CD4-positive, alpha-beta memory T cell (primary cell): ENCODE measurements at places on chromosomes 12 and 14. TPM values are rescaled to one million over a fixed set of nuclear protein-coding genes. Genes with fewer than 3 reads are reported as not detected.

DNA sequence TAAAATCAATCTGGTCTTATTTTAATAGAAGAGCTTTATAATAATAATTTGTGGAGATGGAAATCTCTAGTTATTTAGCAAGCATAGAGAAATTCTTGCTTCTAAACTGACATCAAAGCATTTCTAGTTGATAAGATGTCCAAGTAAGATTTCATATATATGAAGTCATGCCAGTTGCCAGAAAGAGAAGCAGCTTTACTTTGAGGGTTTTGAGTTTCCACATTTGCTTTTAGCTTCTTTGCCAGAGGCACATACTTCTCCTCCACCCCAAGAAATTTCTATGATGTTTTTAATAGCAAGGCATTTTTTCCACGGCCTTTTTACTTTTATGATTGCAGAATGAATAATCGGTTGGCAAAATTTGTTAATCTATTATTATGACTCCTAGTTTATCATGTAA, 24.2 kb upstream of the YAF2 start:
- H3K4me3 ChIP-seq, result no peak overlapping the region
- H3K4me1 ChIP-seq, result no peaks in the 10 kb centered on the region
- H3K27me3 ChIP-seq, result no peaks in the 10 kb centered on the region
- DNase-seq, result no peak
- no peak overlapping the region for H3K27ac ChIP-seq

GRCh38 chr12:43969882-43970281, 134.0 kb downstream of the TMEM117 start:
- no peaks in the 10 kb centered on the region for H3K27me3 ChIP-seq
- no peaks in the 10 kb centered on the region for H3K4me1 ChIP-seq
- no peak overlapping the region for H3K27ac ChIP-seq
- H3K36me3 ChIP-seq, result no peaks in the 10 kb centered on the region

DNA sequence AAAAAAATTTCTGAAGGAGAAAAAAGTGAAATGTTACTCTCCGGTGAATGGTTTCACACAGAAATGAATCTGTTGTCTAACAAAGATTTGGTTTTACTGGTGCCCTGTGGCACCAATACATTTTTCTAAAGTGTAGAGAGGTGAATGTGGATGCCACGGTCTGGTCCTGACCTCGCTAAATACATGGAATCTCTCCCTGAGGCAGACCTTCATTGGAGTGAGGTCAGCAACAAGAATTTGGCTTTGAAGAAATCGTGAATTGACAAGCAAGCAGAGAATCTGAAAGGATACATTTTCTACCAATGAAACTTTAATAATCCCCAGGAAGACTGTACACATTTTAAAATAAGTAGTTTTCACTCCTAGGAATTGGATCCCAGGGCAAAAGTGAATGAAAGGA, 81.2 kb upstream of the OTOGL start:
- H3K27me3 ChIP-seq, result no peaks in the 10 kb centered on the region
- DNase-seq, result no peak
- no peaks in the 10 kb centered on the region for H3K36me3 ChIP-seq
- H3K4me1 ChIP-seq, result no peaks in the 10 kb centered on the region
- no peak overlapping the region for H3K4me3 ChIP-seq

- peaks cover 97% of the 10 kb centered on the region for H3K4me1 ChIP-seq
- H3K27me3 ChIP-seq, result no peaks in the 10 kb centered on the region
- no peak for DNase-seq
- H3K4me3 ChIP-seq, result no peak overlapping the region
These were observed 6.5 kb downstream of the CTDSP2 start for GRCh38 chr12:57839996-57840395.

Gene GPR65
- 14.2 TPM for total RNA-seq

Gene NID2
- not detected for total RNA-seq

Gene ZNF384
- 88.7 TPM for total RNA-seq
